ENCODE measurements at places on chromosomes 6 and 20.

DNA sequence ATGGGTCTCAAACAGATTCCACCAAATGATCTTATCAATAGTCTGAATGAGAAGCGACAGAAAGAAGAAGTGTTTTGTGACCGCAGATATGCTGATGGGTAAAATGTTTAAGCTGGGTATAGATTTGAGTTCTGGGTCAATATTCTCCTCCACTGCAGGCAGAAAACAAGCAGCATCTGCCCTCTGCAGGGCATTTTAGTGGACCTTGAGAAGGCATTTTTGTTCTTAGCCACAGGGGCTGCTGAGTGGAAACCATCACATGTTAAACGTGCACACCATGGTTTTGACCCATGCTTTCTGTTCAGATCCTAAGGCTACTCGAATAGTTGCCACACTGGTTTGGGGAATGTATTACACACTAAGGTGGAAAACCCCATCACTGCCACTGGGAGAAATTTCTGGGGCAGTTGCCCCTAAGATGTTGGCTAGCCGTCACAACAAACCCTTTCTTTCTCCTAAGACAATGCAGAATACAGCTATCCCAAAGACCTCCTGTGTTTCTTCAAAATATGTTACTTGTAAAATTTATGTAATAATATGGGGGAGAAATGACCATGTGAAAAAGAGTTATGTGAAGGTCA, 5.5 kb downstream of the POU3F2 start:
- no peak for DNase-seq

DNA sequence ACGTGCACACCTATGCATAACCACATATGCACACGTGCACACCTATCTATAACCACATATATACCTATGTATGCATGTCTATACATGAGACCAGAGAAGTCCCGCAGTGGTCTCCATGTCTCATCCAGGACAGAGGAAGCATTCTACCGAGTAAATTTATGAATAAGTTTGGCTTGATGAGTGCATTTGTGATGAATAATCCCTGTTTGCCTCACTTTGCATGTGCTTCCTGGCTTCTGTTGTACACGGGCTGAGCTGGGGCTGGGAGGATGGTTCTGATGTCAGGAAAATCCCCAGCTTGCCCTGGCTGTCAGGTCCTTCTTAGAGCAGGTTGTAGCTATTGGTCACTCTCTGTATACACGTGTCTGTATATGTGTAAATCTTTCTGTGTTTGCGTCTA, 157.6 kb upstream of the RPS6KA2 start:
- DNase-seq = no peak

DNA sequence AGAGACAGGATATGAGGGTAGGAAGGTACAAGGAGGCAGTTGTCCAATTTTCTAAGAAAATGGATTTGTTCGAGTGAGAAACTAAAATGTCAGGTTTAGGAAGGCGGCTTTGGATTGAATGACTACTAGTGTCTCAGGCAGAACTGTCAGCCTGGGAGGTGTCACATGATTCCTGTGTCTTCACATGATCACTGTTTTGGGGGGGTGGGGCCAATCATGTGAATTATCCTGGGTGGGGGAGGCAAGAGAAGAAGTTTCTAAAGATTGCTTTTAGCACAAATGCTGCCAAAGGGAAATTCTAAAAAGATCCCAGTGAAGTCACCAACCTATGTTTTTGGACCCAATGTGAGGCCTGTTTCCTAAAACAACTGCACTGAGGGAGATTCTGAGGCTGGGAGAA, 2.3 kb downstream of the SIRPA start:
- DNase-seq = no peak

GRCh38 chr6:27040244-27041042, 207.1 kb upstream of the PRSS16 start:
- DNase-seq = no peak

- DNase-seq = no peak
Measured at GRCh38 chr6:38134704-38135088, 315.2 kb downstream of the ZFAND3 start.
